ENCODE measurements at places on chromosomes 4 and X. TPM values are rescaled to one million over a fixed set of nuclear protein-coding genes. Genes with fewer than 3 reads are reported as not detected.

SLC49A3 gene
- 5.8 TPM for total RNA-seq

SH3RF1 gene
- total RNA-seq = 13.2 TPM

DNA sequence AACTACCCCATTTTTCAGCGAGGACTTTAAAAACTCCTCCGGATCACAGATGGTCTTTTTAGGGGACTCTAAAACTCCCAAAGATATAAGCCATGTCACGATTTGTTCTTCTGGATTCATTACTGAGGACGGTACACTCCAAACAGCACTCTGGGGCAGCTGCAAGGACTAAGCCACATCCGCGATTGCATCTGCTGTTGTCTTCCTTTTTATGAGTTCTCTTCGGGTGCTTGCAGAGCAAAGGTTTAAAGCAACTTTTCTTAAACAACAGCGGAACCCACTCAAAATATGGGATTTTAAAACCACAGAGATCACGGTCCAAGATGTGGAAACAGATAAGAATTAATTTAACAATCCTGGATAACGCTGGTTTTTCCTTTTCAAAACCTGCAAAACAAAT, at the start of gene ARHGEF6:
Gene ARHGEF6 (minus strand): TSS at position 170 of the 400 bp plus-strand sequence. CDS start 50 bp downstream, at position 120.
- no peak for DNase-seq

DNA sequence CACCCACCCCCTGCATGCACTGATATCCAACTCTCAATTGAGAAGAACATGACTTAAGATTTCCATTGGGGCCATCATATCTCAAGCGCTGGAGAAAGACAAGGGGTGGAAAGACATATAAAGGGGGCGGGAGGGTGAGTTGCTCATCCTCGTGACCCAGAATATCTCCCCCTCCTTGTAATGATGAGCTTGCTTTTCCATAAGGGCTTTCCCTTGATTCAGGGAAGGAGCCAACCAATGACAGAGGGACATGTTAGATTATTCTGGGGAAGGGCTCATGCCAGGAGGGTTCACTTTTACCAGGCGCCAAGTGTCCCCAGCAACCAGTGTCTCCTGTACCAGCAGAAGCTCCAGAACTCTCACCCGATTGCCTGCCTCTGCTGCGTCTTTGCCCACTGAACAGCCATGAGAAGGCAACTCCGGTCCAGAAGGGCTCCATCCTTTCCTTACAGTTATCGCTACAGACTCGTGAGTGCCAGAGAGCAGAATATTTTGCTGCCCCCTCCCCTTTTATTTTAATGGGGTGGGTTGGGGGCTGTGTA, at the start of gene ATP1B4:
Gene ATP1B4 (plus strand): TSS at position 326 of the 542 bp plus-strand sequence. CDS start 80 bp downstream, at position 406.
- DNase-seq = no peak

DNA sequence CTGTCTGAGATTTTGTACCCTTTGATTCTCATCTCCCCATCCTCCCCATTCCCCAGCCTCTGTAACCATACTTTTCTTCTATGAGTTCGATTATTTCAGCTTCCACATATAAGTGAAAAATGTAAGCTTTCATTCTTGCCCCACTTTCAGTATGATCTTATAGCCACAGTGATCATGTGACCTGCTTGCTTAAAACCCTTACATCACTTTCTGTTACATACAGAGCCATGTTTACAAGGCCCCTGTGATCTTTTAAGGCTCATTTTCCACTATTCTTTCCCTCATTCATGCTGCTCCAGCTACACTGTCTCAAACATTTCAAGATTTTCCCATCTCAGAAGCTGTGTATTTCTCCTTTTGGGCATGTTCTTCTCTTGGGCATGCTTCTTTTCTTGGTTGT, 147.7 kb downstream of the DCK start:
- no peak for DNase-seq

AMER1 gene
- total RNA-seq = 9.9 TPM

CPE gene
- total RNA-seq = 10.9 TPM

DNA sequence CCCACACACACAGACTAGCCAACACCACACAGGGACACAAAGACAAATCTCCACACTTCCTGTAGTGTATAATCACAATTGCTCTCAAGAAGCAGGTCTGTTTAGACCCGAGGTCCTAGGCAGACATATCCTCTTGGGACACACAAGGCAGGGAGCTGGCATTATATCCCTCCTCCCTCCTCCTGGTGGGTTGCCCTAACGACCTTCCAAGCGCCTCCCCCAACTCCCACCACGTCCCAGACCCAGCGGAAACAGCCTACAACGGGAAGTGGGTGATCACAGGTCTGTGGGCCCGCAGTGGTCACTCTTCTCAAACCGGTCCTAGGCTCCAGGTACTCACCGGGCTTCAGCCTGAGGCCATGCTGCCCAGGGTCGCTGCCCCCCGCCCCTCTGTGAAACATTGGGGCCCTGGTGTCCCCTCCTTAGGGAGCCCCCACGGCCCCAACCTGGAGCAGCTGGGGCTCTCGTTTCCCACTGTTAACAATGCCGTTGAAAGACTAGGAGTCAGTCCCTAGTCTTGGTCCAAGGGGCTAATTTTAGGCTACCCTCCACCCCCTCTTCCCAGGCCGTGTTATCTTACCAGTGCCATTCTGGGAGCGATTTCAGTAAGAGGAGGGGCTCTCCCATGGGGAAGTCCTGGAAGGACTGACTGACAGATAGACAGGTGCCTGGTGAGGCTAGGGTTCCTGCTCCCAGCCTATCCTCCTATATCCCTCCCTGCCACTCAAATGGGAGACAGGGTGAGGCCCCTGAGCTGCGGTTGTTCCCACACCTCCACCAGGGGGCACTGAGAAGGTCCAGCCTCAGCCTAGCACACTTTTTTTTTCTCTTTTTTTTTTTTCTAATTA, at the start of gene ASB12:
Gene ASB12 (minus strand): TSS at position 485 of the 848 bp plus-strand sequence. CDS start 4,957 bp downstream, outside the sequence.
- peak; percentile 23 for DNase-seq

GRCh38 chrX:39903343-39903742, 194.4 kb downstream of the BCOR start:
- DNase-seq = no peak

DNA sequence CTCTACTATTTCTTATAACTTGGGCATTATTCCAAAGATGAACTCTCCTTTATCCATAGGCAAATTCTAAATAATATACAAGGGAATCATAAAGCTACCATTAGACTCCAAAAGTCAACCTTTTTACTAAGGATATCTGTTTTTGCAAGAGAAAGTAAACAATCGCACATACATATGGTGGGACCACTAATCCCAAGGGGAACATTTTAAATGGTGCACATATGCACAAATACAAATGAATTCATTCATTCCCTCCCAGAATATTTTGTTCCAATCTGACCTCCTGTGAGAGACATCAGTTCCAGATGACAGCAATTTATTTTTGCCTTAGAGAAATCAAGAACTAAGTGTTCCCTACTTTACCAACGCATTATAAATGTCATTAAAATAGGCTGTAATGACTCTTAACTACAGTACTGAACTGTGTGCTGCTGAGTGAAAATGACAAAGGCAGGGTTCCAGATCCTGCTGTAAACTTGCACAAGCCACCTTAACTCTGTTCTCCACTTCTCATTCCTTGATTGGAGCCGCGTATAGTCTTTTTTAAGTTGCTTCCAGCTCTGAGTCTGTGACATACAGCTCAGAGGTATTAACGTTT, 2.0 kb downstream of the DHX15 start:
- no peak for DNase-seq

- DNase-seq = no peak
Measured at GRCh38 chrX:37816766-37817165, 30.6 kb downstream of the DYNLT3 start.

- DNase-seq = no peak
Measured at GRCh38 chr4:3244002-3244401, 5.0 kb upstream of the MSANTD1 start.

- no peak for DNase-seq
Measured at GRCh38 chr4:173337463-173337862, 3.3 kb upstream of the HMGB2 start.

DNA sequence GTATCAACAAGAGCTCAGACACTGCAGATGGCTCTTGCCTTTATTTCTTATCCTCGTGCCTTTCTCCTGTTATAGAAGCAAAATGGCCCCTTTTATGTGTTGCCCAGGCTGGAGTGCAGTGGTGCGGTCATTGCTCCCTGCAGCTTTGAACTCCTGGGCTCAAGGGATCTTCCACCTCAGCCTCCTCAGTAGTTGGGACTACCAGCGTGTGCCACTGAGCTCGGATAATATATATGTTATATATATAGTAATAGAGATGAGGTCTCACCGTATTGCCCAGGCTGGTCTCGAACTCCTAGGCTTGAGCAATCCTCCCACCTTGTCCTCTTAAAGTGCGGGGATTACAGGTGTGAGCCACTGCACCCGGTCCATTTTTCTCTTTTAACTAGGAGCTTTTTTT, 79.7 kb downstream of the TMEM131L start:
- no peak for DNase-seq

DNA sequence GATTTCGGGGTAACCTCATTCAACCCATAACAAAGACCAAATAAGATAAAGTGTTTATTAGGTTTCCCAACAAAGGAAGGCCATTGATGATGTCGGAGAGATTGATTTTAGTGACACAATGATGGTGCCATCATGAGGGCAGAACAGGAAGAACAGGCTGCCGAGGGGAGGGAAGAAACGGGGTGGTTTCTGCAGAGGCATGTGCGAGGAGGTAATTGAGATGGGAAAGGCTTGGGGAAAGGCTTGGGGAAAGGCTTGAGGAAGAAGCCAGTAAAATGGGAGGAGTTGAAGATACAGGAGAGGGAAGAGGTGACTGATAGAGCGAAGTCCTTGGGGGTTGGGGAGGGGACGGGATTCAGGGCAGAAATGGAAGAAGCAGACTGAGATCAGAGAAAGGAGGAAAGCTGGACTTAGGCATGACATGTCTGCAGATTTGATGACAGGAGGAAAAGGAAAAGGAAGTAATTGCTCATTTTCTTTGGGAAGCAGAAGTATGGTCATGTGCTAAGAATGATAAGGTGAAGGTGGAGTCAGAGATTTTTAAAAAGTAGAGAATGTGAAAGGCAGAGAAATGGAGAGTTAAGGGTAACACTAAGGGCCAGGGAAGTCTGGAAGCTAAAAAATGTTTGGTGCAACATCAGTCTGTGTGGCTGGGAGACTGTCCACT, 6.0 kb downstream of the HPSE start:
- DNase-seq = peak; percentile 44

EFNB1 gene
- 10.0 TPM for total RNA-seq

DNA sequence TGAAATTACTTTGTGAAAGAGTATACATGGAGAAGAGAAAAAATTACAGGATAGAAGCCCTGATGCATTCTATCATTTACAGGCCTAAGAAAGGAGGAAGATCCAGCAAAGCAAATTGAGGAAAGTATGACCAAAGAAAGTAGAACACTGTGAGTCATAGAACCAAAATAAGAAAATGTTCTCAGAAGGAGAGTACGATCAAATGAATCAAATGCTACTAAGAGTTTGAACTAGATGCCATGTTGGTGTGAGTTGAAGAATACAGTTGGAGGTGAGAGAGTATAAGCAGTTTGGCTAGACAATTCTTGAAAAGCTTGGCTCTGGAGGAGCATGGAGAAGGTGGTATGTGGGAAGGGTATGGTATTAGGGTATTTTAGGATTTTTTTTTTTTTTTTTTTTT, 161.8 kb downstream of the RPA4 start:
- DNase-seq = no peak

GRCh38 chr4:40178672-40179071, 18.2 kb upstream of the RHOH start:
- DNase-seq = no peak

CXCL10 gene
- not detected for total RNA-seq

PORCN gene
- total RNA-seq = 19.7 TPM

ALAS2 gene
- total RNA-seq = 0.30 TPM

GRCh38 chrX:24264383-24264782, 49.5 kb downstream of the SUPT20HL2 start:
- DNase-seq = no peak

GRCh38 chr4:4838051-4838935, 21.2 kb upstream of the MSX1 start:
- no peak for DNase-seq

ALPK1 gene
- total RNA-seq = 0.50 TPM

CDS1 gene
- total RNA-seq = 18.3 TPM

GRCh38 chr4:108126806-108127205, 41.9 kb downstream of the LEF1 start:
- DNase-seq = no peak

GRCh38 chrX:78119521-78120227, 15.6 kb downstream of the PGK1 start:
- DNase-seq = no peak

GRCh38 chr4:10085386-10085785, 31.2 kb downstream of the WDR1 start:
- DNase-seq = no peak

GRCh38 chr4:163614866-163615265, 120.4 kb downstream of the TMA16 start:
- no peak for DNase-seq

GRCh38 chr4:180160195-180160983, 2082.8 kb upstream of the TENM3 start:
- no peak for DNase-seq

- DNase-seq = no peak
Measured at GRCh38 chrX:39201305-39201990, 400.2 kb downstream of the MID1IP1 start.

C4orf54 gene
- total RNA-seq = not detected

DNA sequence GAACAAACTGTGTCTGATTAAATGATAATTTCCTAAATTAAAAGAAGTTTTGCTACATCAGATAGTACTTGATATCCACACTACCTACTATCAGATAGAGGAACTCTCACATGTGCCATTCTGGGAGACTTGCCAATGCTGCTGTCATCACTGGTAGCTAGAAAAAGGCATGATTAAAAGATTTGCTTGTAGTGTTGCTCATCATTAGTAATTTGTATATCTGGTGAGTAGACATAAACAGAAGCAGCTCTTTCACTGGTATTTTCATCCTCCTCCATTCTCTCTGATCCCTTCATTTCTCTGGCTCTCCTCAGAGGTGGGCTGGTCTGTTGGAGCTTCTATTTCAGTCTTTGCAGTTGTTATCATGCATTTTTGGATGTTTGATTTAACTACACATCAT, 56.0 kb downstream of the SPRY1 start:
- DNase-seq = no peak

Data from WTC11 (cell line).